ENCODE measurements at places on chromosomes 2 and 18.

- H3K36me3 ChIP-seq = no peaks in the 10 kb centered on the region
- no peaks in the 10 kb centered on the region for H3K27me3 ChIP-seq
- H3K27ac ChIP-seq = peak overlapping the region; percentile 78
- no peak for DNase-seq
Measured at GRCh38 chr2:225086915-225087314, 44.6 kb upstream of the DOCK10 start.

DNA sequence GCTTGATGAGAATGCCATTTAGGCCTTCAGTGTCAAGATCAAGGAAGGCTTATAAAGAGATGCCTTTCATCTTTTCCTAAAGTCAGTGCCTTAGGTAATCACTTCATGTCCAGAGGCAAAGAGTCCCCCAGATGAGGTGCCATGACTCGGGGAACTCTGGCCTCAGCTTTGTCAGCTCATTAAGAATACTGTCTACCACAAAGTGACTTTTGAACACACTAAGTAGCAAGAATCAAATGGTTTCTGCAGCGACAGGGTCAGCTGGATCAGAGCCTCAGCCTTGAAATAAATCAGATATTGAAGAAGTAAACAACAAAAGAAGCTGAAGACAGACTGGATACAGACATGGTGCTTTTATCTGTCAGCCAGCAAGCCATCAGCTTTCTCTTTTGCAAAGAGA is 120.1 kb upstream of the SLC39A10 start:
- no peak for DNase-seq
- H3K36me3 ChIP-seq = peaks cover 45% of the 10 kb centered on the region
- peaks cover 93% of the 10 kb centered on the region for H3K4me1 ChIP-seq

DNA sequence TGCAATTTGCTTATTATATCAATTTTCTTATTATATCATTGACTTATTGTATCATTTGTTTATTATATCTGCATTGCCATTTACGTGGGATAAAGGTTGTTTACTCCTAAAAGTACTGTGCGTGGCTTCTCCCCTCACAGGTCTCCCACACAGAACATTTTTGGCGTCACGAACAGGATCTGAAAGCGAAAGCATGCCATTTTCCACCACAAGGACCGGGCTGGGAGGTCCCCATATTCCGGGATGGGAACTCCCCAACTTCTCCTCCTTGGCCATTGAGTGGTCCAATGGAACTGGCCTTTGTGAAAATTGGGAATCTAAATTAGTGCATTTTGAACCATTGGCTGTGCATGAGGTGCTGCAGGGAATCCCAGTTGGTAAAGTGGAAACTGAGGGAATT is 4.8 kb upstream of the DSG2 start:
- H3K27me3 ChIP-seq = peaks cover 20% of the 10 kb centered on the region
- H3K27ac ChIP-seq = no peak overlapping the region
- no peak overlapping the region for H3K4me3 ChIP-seq
- no peaks in the 10 kb centered on the region for H3K36me3 ChIP-seq
- DNase-seq = no peak

DNA sequence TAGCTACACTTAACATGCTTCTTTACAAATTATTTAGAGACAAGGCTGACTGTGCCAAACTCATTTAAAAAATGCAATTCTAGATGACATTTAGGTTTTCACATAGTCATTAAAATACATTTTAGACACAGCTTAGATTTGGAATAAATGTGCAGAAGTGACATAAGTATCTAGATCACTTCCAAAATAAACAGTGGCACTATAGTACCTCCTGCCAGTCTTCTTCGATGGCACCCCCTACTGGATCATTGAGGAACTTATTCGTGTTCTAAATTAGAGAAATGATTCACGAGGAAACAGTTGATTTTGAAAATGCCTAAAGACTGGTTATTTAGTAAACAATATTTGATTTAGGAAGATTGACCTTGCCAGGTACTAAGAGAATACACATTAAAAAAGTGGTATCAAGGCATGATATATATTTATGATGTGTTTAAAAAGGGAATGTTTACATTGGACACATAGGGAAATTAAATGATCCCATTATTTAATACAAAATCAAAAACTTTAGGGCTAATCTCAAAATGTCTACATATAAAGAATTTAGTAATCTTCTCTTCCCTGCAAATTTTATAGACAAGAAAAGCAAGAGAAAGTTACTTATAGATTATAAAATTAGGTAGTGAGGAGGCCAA is 323.9 kb downstream of the XIRP2 start:
- DNase-seq = peak; percentile 42
- no peaks in the 10 kb centered on the region for H3K36me3 ChIP-seq
- no peaks in the 10 kb centered on the region for H3K4me1 ChIP-seq
- H3K4me3 ChIP-seq = no peak overlapping the region
- H3K27me3 ChIP-seq = no peaks in the 10 kb centered on the region

- H3K36me3 ChIP-seq = no peaks in the 10 kb centered on the region
- H3K4me1 ChIP-seq = no peaks in the 10 kb centered on the region
- H3K27ac ChIP-seq = no peak overlapping the region
- no peak for DNase-seq
Measured at GRCh38 chr2:2636813-2637212, 305.7 kb upstream of the MYT1L start.

- no peak overlapping the region for H3K27ac ChIP-seq
- no peak overlapping the region for H3K4me3 ChIP-seq
- DNase-seq = no peak
Measured at GRCh38 chr2:133581010-133581760, 12.9 kb upstream of the NCKAP5 start.

- H3K27ac ChIP-seq = no peak overlapping the region
- DNase-seq = no peak
- no peaks in the 10 kb centered on the region for H3K36me3 ChIP-seq
Measured at GRCh38 chr2:233487748-233488345, 78.7 kb downstream of the USP40 start.

DNA sequence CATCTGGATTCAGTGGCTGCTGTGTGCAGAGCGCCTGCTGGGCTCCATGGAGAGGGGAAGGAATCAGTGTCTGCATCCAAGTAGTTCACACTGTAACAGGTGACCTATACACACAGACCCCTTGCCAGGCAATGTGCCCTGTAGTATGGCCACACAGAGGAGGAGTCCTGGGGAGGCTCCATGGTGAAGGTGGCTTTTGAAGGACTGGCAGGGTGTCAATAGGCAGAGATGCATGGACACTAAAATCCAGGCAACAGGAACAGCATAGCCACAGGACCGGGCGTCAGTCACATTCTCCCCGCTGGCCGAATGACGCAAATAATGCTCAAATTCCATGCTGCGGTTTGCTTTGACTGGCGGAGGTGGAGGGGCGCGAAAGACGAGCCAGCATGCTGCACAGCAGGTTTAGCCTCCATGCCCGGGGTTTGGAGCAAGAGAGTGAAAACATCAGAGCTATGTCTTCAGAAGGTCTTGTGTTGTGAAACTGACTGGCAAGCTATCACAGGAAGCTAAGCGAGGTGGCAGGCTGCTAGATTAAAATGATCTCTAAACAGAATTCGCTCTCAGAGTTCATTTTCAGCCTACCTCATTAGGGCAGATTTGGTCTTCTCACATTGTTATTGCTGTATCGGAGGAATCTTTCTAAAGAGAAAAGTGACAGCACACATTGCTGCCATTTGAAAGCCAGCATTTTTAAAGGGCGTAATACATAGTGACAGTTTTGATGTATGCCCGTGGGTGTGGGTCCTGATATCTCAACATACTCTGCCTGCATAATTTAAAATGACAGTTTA is 1.2 kb upstream of the CHMP1B start:
- H3K27ac ChIP-seq = peak overlapping the region; percentile 100
- H3K36me3 ChIP-seq = peaks cover 6% of the 10 kb centered on the region
- peak; percentile 50 for DNase-seq
- peaks cover 30% of the 10 kb centered on the region for H3K4me1 ChIP-seq
